ENCODE measurements at places on chromosomes 6 and 20.

DNA sequence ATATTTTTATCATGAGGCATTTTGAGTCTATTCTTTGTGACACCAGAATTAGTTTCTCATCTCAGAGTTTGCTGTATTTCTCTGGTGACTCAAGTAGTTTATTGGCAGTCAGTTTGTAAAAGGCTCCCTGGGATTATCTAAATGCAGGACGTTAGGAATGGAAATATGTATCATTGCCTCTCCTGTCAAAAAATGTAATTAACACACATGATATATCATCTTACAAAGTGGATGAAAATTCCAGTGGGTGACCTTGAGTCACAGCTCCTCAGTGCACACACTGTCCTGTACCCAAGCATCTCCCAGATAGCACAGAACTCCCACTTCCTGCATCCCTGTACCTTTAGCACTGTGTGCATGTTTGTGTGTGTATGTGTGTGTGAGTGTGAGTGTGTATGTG, 258.6 kb downstream of the LAMA2 start:
- DNase-seq, result no peak

DNA sequence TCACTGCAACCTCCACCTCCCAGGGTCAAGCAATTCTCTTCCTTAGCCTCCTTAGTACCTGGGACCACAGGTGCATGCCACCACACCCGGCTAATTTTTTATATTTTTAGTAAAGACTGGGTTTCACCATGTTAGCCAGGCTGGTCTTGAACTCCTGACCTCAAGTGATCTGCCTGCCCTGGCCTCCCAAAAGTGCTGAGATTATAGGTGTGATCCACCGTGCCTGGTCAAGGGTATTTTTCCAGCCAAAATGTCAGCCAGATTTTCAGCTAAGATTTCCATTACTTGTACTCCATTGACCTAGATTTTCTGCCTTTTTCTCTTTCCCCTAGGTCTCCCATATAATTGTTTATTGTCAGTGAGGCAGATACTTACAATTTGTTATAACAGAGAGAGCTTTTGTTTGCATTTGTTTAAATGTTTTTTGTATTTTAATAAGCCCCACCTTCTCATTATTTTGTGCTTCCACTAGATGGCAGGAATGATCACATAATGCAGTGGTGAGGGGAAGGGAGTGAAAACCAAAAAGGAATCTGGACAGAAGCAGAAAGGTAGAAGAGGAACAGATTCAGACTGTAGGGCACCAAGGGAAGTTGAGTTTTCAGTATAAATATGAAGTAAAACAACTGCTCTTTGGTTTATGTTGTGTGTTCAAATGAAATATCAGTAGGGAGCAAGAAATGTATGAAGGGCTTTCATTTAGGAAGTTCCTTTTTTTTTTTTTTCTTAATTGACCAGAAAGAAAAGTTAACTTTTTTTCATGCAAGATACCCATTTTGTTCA, 29.7 kb downstream of the RPF2 start:
- DNase-seq, result peak; percentile 8

DNA sequence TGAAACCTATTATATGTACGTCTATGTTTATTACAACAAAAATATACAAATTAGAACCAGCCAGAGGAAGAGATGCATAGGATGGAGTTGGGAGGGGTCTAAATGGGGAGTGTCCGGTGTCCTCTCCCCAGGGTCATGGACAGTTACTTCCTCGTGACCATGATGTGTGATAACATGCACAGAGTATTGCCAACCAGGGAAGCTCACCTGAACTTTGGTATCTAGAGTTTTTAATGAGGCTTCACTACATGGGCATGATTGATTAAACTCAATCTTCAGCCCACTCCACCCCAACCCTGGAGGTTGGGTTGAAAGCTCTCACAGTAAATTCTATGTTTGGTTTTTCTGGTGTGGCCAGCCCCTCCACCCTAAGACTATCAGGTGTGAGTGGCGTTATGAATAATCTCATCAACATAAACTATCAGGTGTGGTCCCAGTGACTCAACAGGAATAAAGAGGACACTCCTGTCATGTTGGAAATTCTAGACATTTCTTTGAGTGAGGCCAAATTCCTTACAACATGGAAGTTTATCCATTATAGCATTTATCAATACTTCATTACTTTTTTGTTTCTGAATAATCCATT, 36.4 kb upstream of the FKBP1A start:
- no peak for DNase-seq

- DNase-seq, result no peak
These were observed 46.7 kb upstream of the FNDC1 start for GRCh38 chr6:159122453-159122852.

GRCh38 chr20:44135417-44136204, 51.4 kb downstream of the JPH2 start:
- DNase-seq, result no peak

- DNase-seq, result no peak
These were observed 248.6 kb upstream of the PLN start for GRCh38 chr6:118299457-118299856.

DNA sequence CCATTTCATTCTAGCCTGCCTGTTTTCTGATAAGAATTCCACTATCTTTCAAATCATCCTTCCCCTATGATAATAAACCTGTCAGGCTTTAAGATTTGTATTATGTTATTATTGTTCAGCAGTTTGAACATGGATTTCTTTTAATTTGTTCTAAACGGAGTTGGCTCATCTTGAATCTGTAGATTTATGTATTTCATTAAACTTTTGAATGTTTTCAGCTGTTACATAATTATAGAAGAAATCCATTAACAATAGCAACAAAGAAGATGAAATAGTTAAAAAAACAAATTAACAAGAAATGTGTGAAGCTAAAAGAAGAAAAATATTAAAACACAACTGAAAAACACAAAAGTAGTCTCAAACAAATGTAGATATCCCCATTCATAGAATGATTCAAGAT, 223.7 kb upstream of the RUNX2 start:
- DNase-seq, result no peak

- no peak for DNase-seq
These were observed 20.9 kb downstream of the LMBRD1 start for GRCh38 chr6:69775941-69776340.

DNA sequence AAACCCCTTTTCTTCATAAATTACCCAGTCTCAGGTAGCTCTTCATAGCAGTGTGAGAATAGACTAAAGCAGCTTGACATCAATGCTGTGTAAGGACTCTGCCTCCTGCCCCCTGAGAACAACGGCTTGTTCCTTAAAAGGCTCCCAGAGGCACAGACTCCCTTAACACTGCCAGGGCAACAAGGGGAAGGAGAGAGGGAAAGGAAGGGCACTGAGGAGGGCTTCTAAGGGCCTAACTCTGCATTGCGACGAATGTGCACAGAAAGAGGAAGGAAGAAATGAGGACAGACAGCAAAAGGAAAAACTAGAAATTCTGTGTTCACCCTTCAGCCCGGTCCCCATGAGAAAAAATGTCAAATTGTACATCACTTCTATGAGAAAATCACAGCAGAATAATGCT, 74.0 kb downstream of the AGPAT4 start:
- no peak for DNase-seq

- peak; percentile 44 for DNase-seq
These were observed 56.6 kb upstream of the RREB1 start for GRCh38 chr6:7050872-7051779.

DNA sequence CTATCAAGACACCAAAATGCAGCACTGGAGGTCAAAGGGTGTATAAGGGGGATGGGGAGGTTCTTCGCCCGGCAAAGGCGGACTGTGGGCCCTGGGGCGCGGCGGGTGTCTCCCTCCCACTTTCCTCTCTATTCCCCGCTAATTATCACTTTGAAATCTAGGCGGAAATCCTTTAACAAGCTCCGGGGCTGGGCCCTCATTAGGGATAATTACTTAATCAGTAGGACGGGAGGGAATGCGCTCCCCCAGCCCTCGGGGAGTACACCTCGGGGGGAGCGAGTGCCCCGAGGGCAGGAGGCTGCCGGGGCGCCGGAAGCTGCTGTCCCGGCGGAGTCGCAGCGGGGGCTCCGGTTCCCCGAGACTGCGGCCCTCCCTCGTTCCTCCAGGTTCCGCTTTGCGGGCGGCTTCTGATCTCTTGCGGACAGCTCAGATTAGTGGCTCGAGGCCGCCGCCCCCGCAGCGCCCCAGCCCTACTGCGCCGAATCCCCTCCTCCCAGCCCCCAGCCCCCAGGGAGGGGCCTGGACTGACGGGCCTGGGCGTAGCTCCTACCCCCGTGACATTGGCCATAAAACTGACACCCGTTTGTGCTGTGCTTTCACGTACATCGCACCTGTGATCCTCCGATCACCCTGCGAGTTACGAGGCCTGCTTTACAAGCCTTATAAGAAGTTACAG, 14.7 kb downstream of the MUCL3 start:
- no peak for DNase-seq

- peak; percentile 77 for DNase-seq
These were observed at the start of gene TBPL1 for GRCh38 chr6:133952815-133953633. Gene TBPL1, plus strand, starts transcription at chr6:133953224. Its CDS starts 26,902 bp downstream, at chr6:133980126.

GRCh38 chr6:19812512-19813119, 24.6 kb upstream of the ID4 start:
- no peak for DNase-seq

GRCh38 chr6:4399656-4400055, 264.3 kb upstream of the ECI2 start:
- no peak for DNase-seq

DNA sequence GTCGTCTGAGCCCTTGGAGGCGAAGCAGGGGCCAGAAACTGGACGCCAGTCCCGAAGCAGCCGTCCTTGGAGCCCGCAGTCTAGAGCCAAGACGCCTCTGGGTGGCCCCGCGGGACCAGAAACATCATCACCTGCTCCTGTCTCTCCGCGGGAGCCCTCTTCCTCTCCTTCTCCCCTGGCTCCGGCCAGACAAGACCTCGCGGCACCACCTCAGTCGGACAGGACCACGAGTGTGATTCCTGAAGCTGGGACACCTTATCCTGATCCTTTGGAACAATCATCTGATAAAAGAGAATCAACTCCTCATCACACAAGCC, 416 bp downstream of the RSPH4A start:
- DNase-seq, result peak; percentile 2

- no peak for DNase-seq
These were observed 312.6 kb downstream of the CD83 start for GRCh38 chr6:14430218-14430617.

DNA sequence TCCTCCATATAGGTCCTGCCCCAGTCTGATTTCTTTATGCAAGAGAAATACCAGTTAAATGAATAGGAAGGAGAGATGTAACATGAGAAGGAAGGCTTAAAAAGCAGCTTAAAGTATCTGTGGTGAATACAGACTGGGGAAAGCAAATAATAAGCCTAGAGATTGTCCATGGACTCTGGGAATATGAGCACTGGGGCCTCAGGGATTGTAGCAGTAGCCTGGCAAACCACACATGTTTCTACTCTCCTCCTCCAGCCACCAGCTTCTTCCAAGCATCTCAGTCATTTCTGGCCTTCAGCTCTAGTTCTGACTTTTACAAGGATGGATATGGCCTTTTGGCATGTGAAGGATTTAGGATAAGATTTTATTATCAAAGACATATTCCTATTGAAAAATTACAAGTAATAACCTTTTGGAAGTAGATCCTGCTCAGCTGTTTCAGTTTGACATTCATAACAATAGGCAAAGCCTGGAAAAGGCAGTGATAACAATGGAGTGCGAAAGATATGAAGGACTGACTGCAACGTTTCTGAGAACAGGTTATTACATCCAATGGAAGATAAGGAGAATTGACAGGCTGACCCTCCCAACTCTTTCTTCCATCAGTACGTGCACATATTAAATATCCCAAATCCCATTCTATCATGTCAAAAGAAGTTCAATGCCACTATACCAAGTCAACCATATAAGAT, 41.6 kb downstream of the CYP39A1 start:
- no peak for DNase-seq

GRCh38 chr6:67358241-67358640, 1276.8 kb upstream of the ADGRB3 start:
- no peak for DNase-seq

DNA sequence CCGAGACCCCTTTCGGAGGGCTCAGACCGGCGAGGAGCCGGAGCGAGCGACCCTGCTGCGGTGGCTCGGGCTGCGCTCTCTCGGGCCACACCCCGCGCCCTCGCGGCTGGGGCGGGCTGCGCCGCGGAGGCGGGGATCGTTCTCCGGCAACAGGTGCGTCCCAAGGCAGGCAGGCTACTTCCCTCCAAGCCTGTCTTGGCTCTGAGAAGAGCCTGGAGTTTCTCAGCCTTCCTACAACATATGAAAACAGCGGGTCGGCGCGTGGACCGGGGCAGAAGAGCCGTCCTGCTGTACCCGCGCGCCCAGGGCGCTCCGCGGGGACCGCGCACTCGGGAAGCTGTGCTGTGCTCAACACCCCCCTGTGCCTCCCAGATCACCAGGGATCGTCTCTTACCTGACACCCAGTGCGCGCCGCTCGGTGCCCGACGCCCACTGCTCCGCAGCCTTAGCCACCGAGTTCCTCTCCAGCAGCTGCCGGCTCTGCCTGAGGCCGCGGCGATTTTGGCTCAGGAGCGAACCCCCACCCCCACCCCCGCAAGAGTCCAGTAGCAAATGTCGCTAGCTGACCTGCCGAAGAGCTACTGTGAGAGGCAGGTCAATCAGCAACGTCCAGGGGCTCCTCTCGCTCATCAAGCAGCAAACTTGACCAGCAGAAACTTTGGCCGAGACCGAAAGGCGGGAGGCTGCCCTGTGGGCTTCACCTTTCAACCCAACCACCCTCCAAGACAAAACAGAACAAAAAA, 3.7 kb upstream of the OLIG3 start:
- no peak for DNase-seq

GRCh38 chr6:169725125-169726048, 1.1 kb upstream of the PHF10 start:
- DNase-seq, result peak; percentile 35

GRCh38 chr20:56629464-56630085, 469 bp downstream of the TFAP2C start:
- DNase-seq, result no peak

DNA sequence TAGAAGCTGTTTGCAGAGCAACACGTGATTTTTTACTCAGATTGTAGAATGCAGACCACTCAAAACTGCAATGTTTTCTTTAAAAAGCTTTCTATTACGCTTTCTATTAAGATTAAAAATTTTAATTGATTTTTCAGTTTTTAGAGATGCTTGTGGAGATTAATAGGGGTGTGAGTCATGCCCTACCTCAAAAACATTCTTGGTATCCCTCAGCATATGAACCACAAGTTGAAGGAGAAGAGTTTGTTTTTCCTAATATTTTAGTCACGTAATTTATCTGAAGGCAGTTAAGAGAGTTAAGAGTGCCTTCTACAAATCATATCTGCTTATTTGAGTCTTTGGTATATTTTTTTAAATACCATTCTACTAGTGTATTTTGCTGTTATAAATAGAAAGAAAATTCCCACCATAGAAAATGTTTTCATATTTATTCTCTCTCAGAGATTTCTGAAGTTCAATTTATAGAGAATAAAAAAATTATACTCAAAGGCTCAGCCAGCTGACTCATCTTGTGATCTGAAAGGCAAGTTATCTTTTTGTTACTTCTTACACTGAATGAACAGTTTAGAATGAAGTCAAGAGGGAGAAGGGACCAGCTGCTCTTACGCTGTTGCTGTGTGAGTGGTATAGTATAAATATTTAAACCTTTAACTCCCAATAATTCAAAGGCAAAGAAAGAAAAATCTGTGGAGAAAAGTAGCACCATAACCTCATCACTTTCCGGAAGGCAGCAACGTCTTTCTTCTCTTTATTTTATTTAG, 7.6 kb downstream of the RIPOR2 start:
- DNase-seq, result no peak

GRCh38 chr6:12408752-12409151, 118.6 kb downstream of the EDN1 start:
- no peak for DNase-seq
